SK-N-SH (cell line): ENCODE measurements at places on chromosomes 13 and 19. TPM values are rescaled to one million over a fixed set of nuclear protein-coding genes. Genes with fewer than 3 reads are reported as not detected.

DNA sequence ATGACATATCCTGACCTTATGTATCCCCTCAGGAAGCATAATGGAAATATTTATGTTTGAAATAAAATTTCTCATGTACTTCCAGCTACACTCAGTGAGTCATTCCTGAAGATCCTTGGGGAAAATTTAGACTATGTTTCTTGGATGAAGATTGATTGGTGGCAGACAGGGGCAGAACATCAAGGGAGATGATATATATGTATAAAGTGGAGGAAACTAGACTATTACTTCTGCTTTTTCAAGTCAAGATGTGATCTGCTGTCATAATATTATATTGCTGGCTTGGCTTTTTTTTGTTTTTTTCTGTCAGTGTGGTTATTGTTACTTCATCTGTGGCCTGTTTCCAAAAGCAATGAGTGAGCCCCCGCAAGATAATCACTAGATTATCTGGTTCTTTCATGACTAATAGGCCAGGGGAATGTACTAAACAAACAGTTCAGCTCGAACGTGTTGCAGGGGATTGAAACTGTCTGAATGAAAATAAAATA, 87.2 kb upstream of the TNFSF11 start:
- no peak for DNase-seq

DNA sequence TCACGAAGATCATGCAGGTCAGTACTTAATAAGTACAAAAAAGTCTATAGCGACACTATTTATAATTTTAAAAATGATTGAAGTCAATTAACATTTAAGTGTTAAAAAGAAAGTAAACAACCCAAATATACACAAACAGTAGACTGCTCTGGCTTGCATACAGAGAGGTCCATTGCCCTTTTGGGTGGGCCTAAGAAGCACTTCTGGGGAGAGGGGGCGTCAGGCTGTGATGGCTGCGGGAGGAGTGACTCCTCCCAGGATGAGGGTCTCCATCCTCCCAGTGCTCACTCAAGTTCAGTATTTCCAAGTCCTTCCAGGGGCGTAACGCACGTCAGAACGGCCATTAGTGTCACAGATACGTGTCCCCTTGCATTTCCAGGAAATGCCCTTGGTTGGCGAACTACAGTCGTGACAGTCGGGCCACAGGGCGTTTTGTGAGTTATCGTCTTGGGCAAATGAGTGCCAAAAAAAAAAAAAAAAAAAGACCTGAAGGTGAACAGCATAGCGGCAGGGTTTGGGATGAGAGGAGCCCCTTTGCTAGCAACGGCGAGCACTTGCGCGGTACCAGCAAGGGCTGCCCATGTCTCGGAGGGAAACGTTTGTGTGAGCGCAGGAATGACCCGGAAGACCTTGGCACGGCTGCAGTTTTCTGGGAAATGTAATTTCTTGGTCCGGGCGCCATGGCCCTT, at the start of gene SCGB2B2:
TSS of gene SCGB2B2 (minus strand) at position 463 of the 689 bp plus-strand sequence. CDS start 82,596 bp downstream, outside the sequence.
- DNase-seq, result peak; percentile 82

KIR2DL1 gene
- polyA plus RNA-seq, result not detected in 2 replicates

- DNase-seq, result no peak
Measured at GRCh38 chr13:21884299-21884909, 213.5 kb downstream of the FGF9 start.

DNA sequence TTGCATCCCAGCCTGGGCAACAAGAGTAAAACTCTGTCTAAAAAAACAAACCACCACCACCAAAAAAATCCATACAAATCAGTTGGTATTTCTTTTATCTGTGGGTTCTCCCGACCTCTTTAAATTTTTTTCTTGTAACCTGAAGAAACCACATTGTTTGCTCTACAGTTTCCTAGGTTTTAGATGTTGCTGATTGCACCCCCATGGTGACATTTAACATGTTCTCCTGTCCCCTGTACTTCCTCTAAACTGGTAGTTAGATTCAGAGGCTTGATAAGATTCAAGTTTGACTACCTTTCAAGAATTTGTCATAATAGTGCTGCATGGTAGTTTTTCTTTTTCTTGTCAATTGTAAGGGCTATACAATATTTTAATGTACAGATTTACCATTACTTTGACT, 24.0 kb downstream of the ALG5 start:
- no peak for DNase-seq

ZNF699 gene
- 0.97 and 1.2 TPM in 2 replicates for polyA plus RNA-seq

C5AR2 gene
- polyA plus RNA-seq, result 0.02 TPM in 1 of 2 replicates, not detected in the other

ZNF266 gene
- 11.1 and 19.6 TPM in 2 replicates for polyA plus RNA-seq

CLDN10 gene
- polyA plus RNA-seq, result 0.05 TPM in 1 of 2 replicates, not detected in the other

DNA sequence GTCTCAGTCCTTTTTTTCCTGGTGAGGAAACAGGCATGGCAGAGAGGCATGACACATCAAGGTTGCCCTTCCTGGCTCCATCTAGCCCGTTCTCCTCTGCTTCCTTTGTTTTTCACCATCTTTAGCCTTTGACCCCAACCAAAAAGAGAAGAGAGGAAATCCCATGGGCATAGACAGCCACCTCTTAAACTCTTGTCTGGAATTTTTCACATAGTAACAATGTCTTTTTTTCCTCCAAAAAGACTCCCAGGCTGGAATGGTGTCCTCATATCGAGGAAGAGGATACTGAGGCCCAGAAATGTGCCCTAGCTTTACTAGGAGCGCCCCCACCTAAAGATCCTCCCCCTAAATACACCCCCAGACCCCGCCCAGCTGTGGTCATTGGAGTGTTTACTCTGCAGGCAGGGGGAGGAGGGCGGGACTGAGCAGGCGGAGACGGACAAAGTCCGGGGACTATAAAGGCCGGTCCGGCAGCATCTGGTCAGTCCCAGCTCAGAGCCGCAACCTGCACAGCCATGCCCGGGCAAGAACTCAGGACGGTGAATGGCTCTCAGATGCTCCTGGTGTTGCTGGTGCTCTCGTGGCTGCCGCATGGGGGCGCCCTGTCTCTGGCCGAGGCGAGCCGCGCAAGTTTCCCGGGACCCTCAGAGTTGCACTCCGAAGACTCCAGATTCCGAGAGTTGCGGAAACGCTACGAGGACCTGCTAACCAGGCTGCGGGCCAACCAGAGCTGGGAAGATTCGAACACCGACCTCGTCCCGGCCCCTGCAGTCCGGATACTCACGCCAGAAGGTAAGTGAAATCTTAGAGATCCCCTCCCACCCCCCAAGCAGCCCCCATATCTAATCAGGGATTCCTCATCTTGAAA, at the start of gene GDF15:
TSS of gene GDF15 (plus strand) at position 484 of the 868 bp plus-strand sequence. CDS start at position 516, 32 bp downstream.
- DNase-seq, result peak; percentile 76
